ENCODE measurements at places on chromosomes 2 and 18. TPM values are rescaled to one million over a fixed set of nuclear protein-coding genes. Genes with fewer than 3 reads are reported as not detected.

DNA sequence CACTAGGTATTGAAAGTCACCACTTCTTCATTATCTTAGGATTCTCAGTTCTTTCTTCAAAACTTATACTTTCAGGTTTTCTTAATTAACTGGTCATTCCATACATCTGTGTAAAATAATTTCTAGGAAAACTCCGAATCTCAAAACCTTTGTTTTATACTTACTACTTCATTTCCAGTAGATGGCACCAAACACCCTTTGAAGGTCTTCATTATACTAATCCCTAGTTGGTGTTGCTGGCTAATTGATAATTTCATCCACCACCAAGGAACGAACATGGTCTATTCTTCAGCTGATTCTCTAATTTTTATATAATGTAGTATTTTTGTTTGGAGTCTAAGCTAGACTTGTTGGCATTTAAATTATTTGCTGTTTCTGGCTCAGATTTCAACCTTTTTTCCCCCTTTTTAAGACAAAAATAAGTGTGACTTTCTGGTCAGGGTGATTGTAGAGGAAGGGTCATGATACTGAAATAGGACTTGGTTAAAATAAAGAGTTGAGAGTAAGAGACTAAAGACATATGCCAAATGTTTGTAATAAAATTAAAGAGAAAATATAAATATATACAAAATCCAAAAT is 2.8 kb upstream of the MXD1 start:
- DNase-seq: no peak

The DNAH6 gene
- 0.19 TPM for polyA plus RNA-seq

DNA sequence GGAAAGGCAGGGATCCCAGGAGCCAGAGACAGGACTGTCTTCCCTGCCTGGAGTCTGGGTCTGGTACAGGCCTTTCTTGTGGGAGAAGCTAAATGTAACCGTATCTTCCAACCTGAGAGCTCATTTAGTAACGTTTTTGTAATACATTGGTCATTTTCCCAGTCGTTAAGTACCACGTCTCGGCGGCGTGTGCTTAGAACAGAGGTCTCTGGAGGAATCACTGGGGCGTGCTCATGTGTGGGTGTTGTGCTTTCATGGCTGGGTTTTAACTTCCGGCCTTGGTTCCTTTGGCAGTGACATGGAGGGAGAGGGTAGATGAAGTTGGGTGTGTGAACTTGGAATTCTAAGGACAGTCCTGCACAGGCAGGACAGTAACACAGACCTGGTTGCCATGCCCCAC is 79.7 kb downstream of the NCK2 start:
- no peak for DNase-seq

- DNase-seq: peak; percentile 38
Measured at GRCh38 chr2:168244318-168244717, 3.1 kb downstream of the STK39 start.

- DNase-seq: peak; percentile 24
Measured at GRCh38 chr2:26184121-26184520, 11.2 kb downstream of the GAREM2 start.

The CFAP210 gene
- 0.15 TPM for polyA plus RNA-seq

- DNase-seq: no peak
Measured at GRCh38 chr2:138829326-138829919, 49.2 kb upstream of the NXPH2 start.

The SMARCAL1 gene
- 5.5 TPM for polyA plus RNA-seq
